ENCODE measurements at places on chromosomes 4 and X.
A peak's percentile ranks its signal among the peaks of the same experiment; 100 is the strongest.

DNA sequence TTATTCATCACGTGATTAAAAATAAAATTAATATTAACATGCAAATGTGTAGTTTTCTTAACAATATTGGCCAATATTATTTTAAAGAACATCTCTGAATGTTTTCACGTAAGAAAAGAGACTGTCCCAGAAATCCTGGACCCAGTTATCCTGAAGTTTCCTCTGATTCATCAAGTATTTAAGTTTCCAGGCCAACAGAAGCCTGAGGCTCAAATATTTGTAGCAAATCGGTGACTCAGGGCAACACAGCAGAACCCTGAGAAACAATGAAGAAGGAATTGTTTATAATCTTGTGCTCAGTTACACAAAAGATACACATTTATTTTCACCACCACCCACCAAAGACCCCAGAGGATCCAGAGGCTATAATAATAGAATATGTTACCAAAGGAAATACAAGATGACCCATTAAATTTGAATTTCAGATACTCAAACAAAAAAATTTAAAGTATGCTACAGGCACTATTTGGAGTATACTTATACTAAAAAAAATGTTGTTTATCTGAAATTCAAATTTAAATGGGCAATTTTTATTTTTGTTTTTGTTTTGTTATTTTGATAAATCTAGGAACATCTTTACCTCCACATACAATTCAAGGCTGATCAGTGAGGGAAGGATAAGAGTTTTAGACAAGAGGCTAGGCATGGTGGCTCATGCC, 33.9 kb upstream of the SLC7A11 start:
- no peak for DNase-seq

GRCh38 chr4:78599931-78600375, 48.4 kb downstream of the ANXA3 start:
- no peak for DNase-seq

- no peak for DNase-seq
Observed at GRCh38 chrX:19811807-19812604, 75.4 kb downstream of the SH3KBP1 start.

- DNase-seq: no peak
Observed at GRCh38 chr4:84688605-84689004, 105.7 kb downstream of the CDS1 start.

GRCh38 chr4:100721490-100721889, 203.7 kb upstream of the EMCN start:
- DNase-seq: no peak

DNA sequence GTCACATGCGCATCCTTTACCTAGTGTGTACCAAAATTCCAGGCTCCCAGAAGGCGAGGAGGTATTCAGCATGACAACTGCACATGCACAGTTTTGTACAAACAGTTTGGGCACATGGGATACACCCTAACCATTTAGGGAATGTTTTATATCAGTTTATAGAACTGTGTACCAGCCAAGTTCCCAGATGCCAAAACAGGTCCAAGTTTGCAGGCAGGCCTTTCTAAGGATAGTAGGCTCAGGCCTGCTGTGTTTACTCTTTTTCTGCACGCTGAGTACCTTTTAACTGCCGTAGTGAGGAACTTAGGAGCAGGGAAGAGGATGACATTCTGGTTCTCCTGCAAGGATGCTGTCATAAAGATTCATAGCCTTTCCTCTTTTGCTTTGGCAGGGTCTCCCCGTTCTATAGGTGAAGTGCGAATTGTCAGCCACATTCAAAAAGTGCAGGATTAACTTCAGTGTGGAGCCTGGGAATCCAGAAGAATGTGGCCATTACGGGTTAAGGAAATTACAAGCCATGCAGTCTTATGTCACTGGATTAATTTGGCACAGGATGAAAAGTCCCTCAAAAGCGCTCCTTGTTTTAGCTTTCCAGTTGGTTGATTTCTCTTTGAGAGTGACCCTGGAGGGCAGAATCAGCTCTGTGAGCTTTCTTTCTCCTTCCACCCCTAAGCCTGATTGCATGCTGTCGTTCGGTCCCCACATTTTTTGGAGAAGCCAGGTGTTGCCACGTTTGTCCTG, 259.8 kb downstream of the ARHGAP10 start:
- DNase-seq: no peak

GRCh38 chr4:54660591-54660990, 2.8 kb downstream of the KIT start:
- DNase-seq: no peak

- no peak for DNase-seq
Observed at GRCh38 chrX:26851981-26852380, 611.2 kb downstream of the PPP4R3C start.

GRCh38 chr4:16765546-16765945, 132.9 kb downstream of the LDB2 start:
- DNase-seq: no peak

GRCh38 chrX:119686087-119686691, 6.8 kb downstream of the SEPTIN6 start:
- DNase-seq: no peak

DNA sequence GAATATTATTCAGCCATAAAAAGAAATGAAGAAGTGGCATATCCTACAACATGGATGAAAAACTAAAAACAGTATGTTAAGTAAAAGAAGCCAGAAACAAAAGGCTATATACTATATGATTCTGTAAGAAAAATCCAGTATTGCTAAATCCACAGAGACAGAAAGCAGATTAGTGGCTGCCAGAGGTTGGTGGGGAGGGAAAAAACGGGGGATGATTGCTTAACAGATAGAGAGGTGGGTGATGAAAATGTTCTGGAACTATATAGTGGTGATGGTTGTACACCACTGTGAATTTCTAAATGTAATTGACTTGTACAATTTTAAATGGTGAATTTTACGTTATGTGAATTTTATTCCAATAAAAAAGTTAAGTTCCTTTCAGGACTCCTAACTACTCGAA, 157.6 kb upstream of the SH3RF1 start:
- DNase-seq: no peak

DNA sequence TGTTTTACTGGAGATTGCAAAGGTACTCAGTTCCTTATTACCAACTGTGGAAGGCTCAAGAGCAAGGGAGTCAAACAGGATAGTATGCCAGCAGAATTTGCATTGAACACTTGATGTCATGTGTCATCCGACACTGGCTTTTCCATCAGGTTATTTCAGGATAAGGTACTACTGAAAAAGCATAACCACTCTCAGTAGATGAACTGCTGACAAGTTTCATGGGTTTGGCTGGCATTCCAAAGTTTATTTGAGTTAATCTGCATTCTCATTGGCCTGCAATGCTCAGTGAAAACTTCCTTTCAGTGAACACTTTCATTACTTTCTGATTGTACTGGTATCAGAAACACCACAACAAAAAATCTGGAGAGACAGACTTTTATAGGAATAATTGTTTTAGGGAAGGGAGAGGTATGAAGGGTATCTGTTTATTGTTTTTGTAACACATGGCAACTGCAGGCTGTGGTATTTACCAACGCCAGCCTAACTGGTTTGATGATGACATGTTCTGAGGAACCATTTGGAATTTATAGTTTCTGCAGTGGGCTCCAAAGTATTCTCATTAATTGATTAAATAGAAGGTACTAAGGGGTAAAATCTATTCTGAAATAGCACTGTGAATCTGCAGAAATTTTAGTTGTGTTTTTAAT, 345.7 kb upstream of the NR3C2 start:
- no peak for DNase-seq

- DNase-seq: no peak
Observed at GRCh38 chr4:76090241-76090691, 15.8 kb downstream of the ART3 start.

- no peak for DNase-seq
Observed at GRCh38 chrX:95332530-95332929, 1352.1 kb upstream of the DIAPH2 start.

DNA sequence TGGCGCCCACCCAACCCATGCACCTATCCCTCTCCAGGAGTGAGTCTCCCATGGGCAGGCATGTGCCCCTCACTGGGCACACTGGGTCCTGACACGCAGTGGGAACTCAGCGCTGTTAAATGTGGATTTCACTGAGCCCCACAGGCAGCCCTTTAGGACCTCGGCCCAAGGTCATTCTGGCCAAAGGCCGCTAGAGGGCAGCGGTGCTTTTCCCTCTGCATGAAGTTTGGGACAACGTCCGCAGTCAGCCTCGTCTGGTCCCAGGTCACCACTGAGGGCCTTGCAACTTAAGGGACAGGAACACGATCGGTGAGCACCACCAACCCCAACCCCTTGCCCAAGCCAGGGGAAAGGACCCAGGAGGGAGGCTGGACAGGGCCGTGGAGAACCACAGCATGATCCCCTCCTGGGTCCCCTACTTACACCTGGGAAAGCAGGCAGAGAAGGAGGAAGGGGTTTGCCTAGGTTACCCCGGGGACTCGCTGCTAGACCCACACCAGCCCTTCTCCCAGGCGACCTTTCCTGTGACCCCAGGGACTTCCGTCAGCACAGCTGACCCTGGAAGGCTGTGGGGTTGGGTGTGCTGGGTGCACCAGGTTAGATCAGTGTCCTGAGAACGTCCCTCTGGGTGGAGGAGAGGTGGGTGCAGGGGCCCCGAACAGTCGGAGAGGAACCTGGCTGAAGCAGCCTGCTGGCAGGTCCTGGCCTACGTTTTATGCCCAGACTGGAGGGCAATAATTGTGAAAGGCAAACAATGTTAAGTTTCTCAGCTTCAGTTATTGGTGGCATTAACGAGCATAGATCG, 24.0 kb downstream of the CYTL1 start:
- DNase-seq: peak; percentile 74

- no peak for DNase-seq
Observed at GRCh38 chr4:158006990-158007389, 165.8 kb downstream of the GASK1B start.

DNA sequence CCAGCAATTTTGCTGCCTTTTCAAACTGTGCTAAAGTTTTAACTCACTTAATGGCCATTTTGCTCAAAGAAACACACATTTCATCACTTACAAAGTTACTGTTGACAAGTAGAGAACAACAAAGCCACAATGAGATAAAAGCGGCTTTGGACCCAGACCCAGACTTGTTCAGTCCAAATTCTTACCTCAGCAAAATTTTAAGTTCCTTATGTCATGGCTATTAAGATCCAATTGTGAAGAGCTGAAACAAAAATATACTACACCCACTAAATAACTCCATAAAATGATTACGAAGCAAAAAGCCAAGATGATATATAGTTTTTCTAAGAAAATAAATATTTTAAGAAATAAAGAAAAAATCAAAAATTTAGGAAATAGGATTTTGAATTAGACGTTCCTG, 137.0 kb upstream of the INPP4B start:
- DNase-seq: no peak

GRCh38 chr4:168045354-168045753, 47.0 kb upstream of the ANXA10 start:
- no peak for DNase-seq

GRCh38 chr4:185920171-185920570, 108.2 kb upstream of the SORBS2 start:
- DNase-seq: no peak

GRCh38 chr4:122129061-122129460, 23.1 kb upstream of the BLTP1 start:
- no peak for DNase-seq

- DNase-seq: no peak
Observed at GRCh38 chrX:104697294-104697693, 131.3 kb downstream of the IL1RAPL2 start.

GRCh38 chr4:173318648-173319211, 15.4 kb downstream of the HMGB2 start:
- DNase-seq: no peak

GRCh38 chr4:25861951-25862410, 807 bp downstream of the SEL1L3 start:
- peak; percentile 72 for DNase-seq

DNA sequence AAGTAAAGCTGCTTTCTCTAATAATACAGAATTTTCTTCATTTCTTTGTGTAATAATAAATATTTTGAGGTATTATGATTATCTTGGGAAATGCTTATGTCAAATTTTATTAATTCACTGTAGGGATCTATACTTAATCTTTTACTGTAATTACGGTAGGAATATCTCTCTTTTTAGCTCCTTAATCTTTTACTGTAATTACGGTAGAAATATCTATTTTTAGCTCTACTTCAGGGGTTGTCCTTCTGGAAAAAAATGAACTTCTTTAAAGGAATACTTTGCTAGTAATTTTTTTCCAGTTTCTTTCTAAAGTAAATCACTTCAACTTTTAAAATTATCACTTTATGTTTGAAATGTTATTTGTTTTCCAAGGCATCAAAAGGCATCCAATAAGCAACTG, 2229.4 kb upstream of the AGA start:
- no peak for DNase-seq

- DNase-seq: no peak
Observed at GRCh38 chr4:152459326-152459725, 76.6 kb downstream of the FBXW7 start.

GRCh38 chr4:79048878-79049277, 109.6 kb upstream of the PAQR3 start:
- no peak for DNase-seq

DNA sequence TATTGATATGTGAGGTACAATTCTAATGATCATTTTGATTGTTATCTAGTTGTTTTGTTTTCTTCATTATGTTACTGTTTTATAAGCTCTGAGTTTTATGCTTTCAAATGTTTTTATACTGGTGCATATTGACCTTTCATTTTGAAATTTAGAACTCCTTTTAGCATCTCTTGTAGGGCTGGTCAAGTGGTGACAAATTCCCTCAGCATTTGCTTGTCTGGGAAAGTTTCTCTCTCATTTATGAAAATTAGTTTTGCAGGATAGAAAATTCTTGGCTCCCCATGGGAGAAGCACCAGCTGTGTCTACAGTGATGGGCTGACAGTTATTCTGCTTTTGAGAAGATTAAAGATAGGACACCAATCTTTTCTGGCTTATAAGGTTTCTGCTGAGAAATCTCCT, 105.3 kb upstream of the SPRY1 start:
- DNase-seq: no peak

Measured in activated effector memory CD4-positive, alpha-beta T cell treated with anti-CD3 and anti-CD28 coated beads, Interleukin-2, amount 50 U/mL, for 16 hours (primary cell).